ENCODE measurements at places on chromosomes 7 and 10.

DNA sequence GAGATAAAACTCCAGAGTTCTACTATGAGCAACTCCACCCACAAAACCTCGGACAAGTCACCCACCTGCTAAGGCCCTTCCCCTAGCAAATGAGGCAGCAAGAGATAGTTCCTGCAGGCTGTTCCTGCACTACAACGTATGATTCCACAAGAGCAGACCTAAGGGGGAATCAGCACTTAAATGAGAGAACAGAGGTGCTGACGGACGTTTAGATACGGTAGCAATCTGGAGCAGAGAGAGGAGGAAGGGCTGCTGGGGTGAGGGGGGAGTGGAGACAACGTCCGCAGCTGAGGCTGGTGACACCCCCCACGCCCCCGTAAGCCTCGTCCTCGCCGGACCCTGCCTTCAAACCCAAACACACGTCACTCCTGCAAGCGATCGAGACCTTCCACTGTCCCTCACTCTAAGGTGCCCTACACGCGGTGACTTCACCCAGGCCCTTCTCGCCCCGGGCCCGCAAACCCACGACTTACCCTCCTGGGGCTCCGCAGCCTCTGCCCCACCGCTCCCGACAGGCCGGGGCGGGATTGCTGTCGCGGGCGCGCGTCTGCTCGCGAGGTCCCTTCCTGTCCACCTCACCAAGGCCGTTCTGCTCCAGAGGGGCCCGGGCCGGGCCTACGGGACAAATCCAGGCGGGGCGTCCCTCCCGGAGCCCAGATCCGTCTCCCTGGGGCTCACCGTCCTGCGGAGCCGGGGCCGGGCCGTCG lies 635 bp downstream of the ZNF12 start:
- peak; percentile 18 for DNase-seq

- DNase-seq = no peak
These were observed 283.5 kb downstream of the ARHGAP12 start for GRCh38 chr10:31644931-31645633.

DNA sequence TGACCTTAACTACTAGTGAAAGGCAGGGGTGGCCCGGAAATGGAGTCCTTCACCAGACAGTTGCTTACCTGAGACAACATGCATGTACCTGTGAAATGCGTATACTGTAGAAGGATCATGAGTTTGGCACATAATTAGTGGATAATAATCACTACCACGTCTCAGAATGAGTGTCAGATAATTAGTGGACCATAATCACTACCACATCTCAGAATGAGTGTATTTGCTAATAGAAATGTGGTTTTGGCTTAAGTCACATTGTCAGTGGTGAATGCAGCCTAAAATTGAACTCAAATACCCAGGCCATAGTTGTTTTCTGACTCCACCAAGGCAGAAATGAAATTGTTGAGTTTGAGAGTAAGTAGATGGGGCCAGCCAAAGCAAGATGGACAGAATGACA lies 468.3 kb upstream of the GALNT17 start:
- no peak for DNase-seq

- no peak for DNase-seq
These were observed 280.9 kb upstream of the LYZL1 start for GRCh38 chr10:29007748-29008610.

DNA sequence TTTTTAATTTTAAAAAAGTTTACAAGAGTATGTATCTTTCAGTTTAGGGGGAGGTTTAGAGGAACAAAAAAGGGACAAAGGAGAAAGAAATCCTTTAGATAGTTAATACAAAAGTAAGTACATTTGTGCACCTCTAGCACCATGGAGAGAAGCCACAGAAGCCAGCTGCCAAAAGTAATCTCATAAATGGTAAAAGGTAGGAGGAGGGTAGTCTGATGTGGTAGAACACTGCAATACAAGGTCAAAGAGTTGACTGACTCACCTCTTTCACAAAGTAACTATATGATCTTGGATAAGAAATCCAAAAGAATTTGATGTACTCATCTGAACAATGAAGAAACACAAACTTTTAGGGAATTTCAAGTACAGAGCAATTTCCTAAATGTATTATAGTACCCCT lies 68.1 kb downstream of the CNOT4 start:
- DNase-seq = no peak

DNA sequence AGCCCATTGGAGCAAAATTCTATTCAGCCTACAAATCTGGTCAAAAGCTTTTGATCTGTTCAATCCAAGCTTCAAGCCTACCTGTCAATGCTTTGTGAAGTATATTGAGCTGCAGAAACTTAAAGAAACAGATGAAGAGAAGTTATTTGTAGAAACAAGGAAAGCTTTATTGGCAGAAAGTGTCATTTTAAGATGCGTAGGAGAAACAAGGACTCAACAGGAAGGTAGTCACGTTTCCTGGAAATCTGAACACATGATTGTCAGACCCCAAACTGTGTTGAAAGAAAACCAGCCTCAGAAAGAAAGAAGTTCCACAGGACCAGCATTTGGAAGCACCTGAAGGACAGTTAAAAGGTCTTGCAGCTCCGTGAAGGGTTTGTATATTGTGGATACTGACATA lies 34.8 kb upstream of the PURB start:
- DNase-seq = no peak

GRCh38 chr10:585502-585901 lies 104.0 kb downstream of the DIP2C start:
- peak; percentile 45 for DNase-seq

GRCh38 chr10:7436490-7437100 lies 25.8 kb upstream of the SFMBT2 start:
- DNase-seq = no peak

GRCh38 chr7:101828301-101829020 lies 11.0 kb downstream of the CUX1 start:
- DNase-seq = peak; percentile 73

DNA sequence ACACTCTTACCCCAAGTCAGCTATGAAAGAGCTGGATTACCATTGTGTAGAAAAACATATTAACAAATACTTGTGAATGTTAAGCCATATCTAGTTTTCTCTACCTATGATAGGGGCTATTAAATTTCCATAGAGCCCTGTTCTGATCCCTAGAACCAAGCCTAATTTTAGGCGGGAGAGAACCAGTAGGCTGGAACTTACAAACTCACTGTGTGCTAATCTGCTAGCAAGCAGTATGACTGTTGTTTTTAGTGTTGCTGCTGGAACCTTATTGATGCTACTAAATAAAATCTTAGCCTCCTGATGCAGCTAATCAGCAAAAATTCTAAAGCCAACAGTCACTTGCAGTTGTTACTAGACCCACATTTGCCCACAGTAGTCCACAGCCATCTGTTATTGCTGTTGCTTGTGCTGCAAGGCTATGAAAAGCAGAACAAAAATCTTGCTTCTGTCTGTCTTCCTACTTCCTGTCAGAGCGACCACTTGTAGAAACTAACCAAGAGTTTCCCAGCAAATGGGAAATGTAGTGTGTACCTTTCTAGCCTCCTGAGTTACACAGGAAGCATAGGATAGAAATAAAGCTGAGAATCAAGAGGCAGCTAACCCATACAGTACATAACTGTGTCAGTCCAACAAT lies 368.4 kb downstream of the ARL4A start:
- DNase-seq = no peak

- DNase-seq = no peak
These were observed 271.7 kb downstream of the TRIL start for GRCh38 chr7:28686418-28686800.

DNA sequence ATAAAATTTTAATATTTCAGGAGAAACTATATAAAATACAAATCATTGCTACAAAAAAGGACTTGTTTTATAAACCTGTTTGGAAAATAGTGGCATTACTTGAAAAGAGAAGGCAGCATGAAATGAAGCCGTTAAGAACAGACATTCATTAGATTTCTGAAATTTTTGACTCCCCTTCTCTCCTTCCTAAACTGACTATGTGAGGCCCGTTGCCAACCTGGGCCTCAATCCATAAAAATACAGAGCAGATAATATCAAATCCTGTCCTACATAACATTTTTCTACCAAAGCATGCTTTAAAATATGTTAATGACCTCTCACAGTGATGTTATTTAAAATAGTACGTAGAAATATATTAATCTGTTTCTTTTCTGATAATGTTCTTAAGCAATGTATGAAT lies 34.5 kb upstream of the ING3 start:
- DNase-seq = no peak

GRCh38 chr10:18713077-18713476 lies 53.8 kb downstream of the ARL5B start:
- peak; percentile 52 for DNase-seq

GRCh38 chr7:104106108-104106905 lies 101.5 kb downstream of the ORC5 start:
- DNase-seq = no peak

DNA sequence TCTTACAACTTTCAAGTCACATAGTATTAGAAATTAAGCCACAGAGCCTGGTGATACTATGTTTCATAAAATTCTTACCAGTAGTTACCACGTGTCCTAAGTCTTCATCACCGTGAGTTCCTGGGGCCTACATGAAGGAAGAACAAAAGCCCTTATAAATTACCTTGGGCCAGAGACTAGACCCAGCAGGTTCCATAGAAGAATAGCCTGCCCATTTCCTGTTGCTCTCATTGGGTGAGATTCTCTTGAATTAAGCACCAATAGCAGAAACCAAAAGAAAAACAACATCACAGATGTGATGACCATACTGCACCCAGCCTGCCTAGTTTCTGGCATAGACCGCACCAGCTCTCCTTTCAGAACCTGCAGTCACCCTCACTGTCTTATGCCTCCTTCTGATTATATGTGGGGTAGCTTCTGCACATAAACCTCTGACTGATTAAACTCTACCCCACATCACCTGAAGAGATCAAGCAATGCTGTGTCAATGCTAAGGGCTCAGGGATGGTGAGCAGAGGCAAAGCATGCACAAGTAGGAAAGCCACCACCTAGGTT lies 18.0 kb upstream of the SEM1 start:
- DNase-seq = no peak

GRCh38 chr10:42454313-42454712 lies 184.1 kb downstream of the ZNF33B start:
- DNase-seq = no peak

DNA sequence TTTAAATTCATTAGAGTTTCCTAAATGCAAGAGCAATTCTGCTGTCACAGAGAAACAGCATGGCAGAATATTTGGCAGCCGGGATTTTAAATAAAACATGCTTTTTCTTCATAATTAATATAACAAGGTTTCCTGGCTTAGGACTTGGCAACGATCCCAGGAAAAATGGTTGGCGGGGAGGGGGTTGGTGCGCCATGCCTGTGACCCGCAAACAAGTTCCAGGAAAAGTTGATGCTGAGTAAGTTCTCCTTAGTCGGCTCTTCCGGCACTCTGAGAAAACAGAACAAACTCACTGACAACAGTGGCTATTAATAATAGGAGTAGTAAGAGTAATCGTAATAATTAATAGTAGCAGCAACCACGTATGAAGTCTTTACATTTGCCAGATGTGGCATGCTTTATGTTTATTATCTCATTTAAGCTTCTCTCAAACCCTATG lies 4.6 kb downstream of the HABP2 start:
- no peak for DNase-seq

DNA sequence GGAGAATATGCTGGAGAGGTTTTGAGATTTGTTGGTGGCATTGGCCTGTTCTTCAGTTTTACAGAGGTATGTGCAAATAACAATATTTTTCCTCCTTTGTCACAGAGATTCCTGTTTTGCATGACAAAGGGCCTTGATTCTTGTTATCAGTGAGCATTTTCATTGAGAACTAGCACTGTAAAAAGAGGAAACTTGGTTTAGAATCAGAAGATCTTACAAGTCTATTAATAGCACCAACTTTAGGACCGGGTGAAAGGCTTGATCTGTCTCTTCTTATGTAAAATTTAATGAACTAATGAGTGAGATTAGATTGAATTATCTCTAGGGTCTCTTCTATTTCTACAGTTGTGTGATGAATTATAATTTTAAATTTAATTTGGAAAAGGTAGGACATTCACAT lies 25.5 kb downstream of the TSPAN13 start:
- DNase-seq = no peak

DNA sequence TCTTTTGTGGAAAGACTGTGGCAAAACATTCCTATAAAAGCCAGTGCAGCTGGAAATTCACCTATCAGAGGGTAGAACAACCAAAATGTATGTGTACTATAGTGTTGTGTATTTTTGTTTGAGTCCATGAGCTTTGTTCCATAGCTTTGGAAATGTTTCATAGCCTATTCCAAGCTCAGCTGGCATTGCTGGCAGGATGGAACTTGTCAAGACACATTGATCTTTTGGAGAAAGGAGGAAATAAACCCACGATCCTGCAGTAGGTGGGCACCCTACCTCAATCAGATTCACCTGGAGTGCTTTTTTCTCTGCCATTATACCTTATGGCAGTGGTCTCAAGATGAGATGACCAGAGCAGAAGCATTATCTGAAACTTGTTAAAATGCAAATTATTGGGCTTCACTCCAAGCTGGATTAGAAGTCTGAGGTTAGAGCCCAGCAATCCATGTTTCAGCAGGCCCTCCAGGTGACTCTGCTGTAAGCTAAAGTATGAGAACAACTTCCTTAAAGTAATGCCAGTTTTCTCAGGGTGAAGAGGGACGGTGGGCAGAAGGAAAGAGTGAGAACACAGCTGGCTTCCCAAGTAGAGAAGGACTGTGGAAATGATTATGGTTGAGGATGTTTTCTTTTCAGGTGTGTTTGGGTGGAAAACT lies 30.3 kb upstream of the CDK1 start:
- no peak for DNase-seq

- DNase-seq = no peak
These were observed 127.6 kb downstream of the TNS3 start for GRCh38 chr7:47454069-47454973.

DNA sequence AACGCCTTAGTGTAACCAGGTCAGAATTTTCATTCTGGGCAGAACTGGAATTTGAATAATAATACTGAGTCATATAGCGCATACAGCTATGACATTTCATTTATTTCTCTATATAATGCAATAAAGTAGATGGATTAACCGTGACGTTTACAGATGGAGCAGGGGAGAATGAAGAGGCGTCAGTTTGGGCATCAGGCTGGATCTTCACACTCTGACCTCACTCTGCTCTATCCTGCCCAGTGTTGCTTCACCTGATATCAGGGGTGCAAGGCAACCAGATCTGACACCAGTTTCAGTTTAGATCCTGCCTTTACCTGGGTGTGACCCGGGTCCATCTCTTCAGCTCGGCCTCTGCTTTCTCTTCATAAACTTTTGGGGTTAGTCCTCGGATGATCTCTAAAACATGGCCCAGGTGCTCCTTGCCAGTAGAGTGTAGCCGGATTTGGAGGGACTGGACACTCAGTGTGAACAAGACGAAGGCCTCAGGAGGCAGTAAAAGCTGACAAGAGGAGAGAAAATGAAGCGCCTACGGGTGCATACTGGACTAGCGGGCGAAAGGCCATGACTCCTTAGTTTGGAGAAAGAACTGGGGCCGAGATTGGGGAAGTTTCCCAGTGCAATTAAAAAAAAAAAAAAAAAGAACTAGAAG lies 1.4 kb upstream of the ZYX start:
- no peak for DNase-seq

DNA sequence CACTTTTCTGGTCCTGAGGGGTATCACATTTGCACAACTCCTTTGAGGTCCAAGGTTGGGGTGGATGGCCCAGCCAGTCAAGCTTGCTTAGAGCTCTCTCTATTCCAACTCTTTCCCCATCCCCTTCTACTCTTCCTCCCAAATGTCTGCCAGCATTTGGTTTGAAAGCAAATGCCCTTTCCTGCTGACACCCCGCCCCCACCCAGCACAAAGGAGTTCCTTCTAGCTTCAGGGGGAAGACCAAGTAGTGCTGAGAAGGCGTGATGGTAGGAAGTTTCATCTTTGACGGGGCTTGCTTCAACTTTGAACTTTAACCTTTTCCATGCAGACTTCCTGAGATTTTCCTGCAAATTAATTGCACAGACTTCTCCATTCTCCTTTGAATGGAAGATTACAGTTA lies 137.5 kb upstream of the TCF7L2 start:
- no peak for DNase-seq
